ENCODE measurements at places on chromosomes 2 and 18. TPM values are rescaled to one million over a fixed set of nuclear protein-coding genes. Genes with fewer than 3 reads are reported as not detected.

The SH3RF3 gene
- total RNA-seq: 12.3 TPM

The RAMP1 gene
- 2.7 TPM for total RNA-seq

The REG1B gene
- total RNA-seq: not detected

The ONECUT2 gene
- 0.78 TPM for total RNA-seq

The TANK gene
- 89.5 TPM for total RNA-seq

Data from occipital lobe (tissue), 3 donors.